DMS 273 treated with DMSO at 0.1 percent for 48 hours (cell line): ENCODE measurements at places on chromosomes 11 and 22.

DNA sequence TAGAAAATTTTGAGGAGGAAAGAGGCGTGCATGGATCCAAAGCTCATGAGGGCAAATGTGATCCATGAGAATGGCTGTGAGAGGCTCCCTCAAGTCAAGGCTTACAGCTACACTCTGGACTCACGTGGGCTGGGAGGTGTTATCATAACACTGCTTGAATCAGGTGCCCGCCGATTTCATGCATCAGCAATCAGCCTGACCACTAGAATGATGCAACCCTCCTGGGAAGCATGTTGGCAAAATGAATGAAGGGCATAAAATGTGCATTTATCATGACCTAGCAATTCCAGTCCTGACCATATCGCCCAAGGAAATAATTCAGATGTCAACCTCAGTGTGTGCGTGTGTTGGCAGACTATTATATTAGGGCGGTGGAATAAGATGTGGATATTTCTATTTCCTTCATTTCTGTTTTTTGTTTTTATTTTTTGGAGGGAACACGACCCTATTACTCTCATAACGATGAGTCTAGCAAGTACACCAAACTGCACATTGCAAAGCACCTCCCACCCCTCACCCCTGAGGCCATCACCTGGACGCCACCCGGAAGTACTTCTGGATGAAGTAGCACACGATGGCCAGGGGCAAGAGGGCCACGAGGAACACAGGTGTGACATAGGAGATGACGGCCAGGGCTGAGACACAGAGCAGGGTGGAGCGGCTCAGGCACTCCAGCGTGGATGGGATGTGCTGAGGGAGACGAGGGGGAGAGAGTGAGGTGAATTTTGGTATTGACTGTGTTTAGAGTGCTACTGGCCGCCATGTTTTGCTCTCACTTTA lies 15.7 kb upstream of the KCNJ11 start:
- no peak for DNase-seq

GRCh38 chr11:9604134-9604533 lies 30.7 kb downstream of the WEE1 start:
- no peak for DNase-seq

DNA sequence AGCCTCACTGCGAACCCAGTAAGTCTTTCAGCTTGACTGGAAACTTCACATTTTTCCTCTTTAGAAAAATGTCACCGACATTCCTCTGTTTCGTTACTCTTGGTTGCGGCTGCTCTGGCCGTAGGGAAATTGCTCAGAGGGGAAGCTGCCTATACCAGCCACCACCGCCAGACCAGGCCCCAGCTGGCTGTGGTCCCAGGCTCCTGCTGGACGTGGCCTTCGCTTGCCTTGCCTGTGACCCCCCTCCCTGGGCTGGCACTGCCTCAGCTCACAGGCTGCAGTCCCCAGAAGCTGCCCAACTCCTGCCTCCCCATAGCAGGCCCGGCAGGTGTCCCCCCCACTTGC lies 197.8 kb downstream of the MN1 start:
- no peak for DNase-seq

GRCh38 chr11:118398791-118399559 lies 2.4 kb upstream of the ATP5MG start:
- no peak for DNase-seq

DNA sequence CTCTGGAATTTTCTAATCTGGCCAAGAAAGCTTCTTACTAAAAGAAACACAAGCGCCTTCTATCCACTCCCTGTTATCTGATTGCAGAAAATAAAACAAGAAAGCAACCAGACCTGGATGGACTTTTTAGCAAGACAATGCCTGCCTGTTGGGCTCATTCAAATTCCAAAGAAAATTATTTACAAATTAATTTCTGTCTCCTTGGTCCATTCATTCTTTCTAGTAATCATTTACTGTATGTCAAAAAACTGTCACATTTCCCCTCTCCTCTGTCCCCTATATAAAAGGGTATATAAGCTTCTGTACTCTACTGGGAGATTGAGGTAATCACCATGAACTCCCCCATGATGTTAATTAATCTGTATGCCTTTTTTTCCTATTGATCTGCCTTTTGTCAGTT lies 279.9 kb downstream of the DLG2 start:
- no peak for DNase-seq

DNA sequence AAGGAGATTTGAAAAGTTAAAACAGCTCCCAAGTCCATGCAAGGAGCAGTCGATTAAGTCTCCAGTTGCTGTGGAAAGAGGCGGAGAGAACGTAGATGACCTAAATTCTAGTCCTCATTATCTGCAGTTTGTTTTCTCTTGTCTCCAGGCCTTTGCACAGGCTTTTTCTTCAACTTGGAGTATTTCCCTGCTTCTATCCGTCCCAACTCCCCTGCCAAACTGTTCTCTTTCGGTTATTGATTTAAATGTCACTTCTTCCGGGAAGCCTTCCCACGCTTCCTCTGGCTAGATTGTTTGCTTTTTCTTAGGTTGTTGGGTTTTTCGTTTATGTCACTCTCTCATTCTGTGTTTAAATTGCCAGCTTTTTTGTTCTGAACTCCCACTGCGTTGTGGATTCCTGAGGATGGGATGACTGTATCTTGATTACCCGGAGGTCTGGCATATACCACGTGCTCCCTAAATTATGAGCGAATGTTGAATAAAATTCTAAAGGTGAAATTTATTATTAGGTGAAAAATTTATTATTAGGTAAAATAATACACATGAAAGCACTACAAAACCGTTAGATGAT lies 463 bp downstream of the TMEM126B start:
- no peak for DNase-seq

- DNase-seq, result no peak
Measured at GRCh38 chr11:120801801-120802689, 221.9 kb upstream of the TBCEL start.

GRCh38 chr22:32775957-32776356 lies 25.5 kb upstream of the TIMP3 start:
- no peak for DNase-seq

GRCh38 chr11:121889186-121889585 lies 226.8 kb downstream of the BLID start:
- no peak for DNase-seq

DNA sequence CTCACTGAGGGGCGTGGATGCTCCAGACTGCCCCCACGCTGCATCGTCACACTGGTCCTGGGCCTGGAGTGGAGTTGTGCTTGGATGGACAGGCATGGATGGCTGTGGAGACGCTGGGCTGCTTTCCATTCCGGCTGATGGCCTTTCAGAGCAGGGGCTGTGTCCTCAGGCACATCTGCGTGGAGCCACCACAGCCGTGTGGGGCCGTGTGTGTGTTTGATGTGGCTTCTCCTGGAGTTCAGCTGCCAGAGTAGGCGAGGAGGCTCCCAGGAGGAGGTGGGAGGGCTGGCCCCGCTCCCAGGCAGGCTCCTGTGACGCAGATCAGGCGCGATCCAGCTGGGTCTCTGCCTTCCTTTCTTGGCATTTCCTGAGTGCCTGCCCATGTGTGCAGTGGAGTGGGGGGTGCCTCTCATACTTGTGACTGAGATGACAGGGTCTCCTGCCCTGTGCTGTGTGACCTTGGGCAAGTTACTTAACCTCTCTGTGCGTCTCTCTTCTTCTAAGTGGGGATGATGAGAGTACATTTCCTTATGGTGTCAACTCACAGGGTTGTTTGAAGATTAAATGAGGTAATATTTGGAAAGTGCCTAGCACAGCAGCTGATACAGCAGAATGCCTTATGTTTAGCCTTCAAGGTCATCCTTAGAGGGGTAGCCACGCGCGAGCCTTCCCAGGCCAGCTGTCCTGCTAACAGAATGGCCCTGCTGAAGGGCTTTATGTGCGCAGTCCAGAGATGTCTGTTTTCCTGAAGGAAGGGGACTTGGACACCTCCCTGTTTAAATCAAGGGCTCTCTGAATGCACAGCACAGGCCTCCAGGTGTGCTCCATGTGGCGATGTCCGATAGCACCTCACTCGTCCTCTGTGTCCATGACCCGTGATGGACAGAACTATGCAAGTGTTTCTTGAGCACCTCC lies 33.5 kb downstream of the GLB1L2 start:
- DNase-seq, result no peak

- no peak for DNase-seq
Measured at GRCh38 chr11:6443269-6444003, 2.6 kb upstream of the HPX start.
